ENCODE measurements at places on chromosomes 6 and 20.

- DNase-seq = no peak
These were observed 33.3 kb downstream of the CST9L start for GRCh38 chr20:23534801-23535593.

DNA sequence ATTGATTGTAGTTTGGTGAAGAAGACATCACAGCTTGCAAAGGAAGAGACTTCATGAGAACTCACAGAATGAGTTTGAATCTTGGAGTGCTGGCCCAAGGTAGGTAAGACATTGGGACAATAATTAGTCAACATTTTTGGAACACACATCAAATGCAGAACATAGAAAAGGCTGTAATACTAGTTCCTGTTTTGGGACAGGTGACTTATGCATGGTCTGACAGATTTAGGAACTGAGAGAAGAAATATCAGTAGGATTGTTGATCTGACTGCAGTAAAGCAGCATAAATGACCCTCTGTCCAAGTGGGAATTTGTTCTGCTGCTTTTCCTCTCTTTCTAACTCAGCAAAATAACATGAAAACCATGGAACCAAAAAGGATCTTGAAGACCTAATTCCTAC is 102.3 kb upstream of the MAP3K7 start:
- DNase-seq = no peak

- no peak for DNase-seq
These were observed 369.4 kb downstream of the BMP2 start for GRCh38 chr20:7136886-7137285.

DNA sequence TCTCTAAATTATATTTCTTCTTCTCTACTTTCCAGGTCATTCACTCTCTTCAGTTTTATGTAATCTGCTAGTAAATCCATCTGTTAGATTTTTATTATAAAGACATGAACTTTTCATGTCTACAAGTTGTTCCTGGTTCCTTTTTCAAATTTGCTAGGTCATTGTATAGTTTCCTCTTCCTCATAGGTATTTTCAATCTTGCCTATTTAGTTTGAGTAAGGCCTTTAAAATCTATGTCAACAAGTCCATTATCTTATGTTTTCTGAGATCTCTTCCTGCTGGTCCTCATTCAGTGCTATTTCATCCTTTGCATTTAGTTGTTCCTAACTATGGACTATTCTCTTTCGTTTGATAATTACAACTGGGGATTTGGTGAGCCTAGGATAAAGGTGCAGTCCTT is 11.0 kb downstream of the RRBP1 start:
- DNase-seq = no peak

DNA sequence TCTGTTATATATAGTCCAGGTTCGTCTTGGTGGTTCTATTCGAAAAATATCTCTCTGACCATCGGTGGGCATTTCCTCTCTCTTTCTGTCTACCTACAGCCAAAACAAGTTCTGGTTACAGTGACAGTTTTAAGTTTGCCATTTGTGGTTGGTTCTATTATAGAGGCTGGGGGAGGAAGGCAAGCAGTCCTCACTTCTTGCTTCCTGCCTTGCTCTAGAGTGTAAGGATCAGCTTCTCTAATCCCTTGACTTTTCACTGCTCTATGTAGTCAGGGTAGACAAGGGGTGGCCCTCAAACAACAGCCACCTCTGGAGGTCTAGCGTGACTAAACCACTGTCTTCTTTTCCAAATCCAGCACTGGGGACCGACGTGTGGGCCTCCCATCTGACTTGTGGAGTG is 16.1 kb downstream of the E2F3 start:
- no peak for DNase-seq

GRCh38 chr6:125232466-125232865 is 69.3 kb downstream of the HDDC2 start:
- DNase-seq = peak; percentile 64

DNA sequence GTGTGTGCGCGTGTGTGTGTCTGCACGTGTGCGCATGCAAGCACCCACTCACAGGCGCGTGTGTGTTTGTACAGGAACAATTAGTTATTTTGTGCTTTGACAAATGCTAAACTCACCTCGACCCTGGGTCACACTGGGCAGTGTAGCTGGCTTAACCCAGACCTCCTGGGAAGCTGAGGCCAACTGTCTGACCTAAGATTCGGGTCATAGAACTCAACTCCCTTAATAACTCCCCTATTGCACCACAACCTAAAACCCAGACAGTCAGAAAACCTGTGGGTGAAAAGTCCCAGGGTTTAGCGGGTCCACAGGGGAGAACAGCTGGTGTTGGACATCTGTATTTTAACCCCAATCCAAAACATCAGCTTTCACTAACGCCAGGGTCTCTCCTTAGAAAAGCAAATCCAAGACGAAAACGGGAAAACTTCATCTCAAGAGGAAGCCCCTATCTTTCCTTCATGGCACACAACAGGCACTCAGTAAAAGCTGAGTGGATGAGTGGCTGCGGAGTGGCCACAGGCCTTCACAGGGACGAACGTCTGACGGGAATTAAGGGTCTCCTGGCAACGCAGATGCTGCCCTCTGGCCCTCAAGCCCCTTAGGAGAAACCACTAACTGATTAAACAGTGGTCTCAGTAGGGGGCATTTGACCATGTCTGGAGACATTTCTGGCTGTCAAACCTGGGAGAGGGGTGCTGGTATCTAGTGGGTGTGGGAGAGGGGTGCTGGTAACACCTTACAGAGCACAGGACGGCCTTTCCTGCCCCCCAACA is 4.5 kb downstream of the PMEPA1 start:
- DNase-seq = no peak

GRCh38 chr20:61803915-61804751 is 261.5 kb downstream of the TAF4 start:
- DNase-seq = peak; percentile 9

- peak; percentile 28 for DNase-seq
These were observed 133.5 kb downstream of the TBC1D7 start for GRCh38 chr6:13194852-13195251.

GRCh38 chr20:33015700-33016580 is 8.4 kb downstream of the BPIFB2 start:
- DNase-seq = no peak

DNA sequence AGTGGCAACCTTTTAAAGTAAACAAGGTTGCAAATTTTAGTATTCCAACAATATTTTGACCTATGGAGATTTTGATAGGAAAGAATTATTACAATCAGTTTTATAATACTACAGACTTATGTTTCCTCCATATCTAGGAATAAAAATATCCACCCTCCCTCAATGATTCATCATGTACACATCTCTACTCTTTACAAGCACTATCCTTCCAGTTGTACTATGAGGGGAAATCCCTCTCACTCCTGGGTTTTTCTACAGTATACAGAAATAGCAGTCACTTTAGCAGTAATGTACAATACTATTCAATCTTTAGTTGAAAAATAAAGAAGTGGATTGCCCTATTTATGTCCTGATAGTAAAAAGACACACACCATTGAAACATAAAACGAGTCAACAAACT is 46.3 kb upstream of the SCML4 start:
- no peak for DNase-seq

DNA sequence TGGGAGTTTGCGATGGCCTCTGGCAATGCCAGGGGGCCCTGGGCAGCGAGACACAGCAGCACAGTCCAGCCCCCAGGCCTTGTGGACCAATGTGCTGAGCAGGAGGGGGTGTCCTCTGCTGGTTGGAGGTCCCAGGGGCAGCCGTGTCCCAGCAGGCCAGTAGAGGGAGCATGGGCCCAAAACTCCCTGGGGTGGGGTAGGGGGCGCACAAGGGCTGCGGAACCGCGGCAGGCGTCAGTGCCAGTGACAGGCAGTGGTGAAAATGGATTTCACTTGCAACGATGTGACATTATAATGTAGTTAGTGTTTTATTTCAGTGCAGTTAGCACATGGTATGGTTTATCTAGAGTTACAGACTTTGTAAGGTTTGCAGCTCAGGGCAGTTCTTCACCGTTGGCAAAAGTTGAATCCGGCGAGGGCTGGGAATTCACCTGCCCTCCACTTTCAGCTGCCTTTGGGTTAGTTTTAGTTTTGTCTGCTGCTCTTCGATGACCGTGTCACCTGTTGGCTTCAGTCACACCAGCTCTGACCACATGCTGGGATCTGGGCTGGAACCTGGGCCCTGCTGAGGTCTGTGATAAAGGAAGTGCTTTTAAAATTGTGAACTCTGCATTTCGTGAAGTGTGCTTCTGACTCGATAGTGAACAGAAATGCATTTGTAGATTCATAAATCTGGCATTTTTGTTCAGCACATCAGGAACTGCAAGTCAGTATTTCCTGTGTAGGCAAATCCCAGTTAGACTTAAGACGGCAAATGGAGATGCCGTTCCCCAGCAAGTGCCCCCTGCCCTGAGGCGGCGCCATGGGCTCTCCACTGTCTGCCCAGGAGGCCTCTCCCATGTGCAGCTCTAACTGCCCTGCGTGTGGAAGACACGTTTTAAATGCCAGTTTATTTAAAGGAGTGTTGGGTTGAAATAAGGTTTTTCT is 46.8 kb downstream of the PYGB start:
- DNase-seq = no peak

All from GM04503 (cell line).